ENCODE measurements at places on chromosomes 6 and 20. TPM values are rescaled to one million over a fixed set of nuclear protein-coding genes. Genes with fewer than 3 reads are reported as not detected.

CTCFL gene
- total RNA-seq: not detected

OSTM1 gene
- total RNA-seq: 42.5 TPM

RIPOR3 gene
- total RNA-seq: not detected

UST gene
- total RNA-seq: 14.0 TPM

SLA2 gene
- total RNA-seq: not detected

FBXO5 gene
- total RNA-seq: 38.7 TPM

Data from HT1080 (cell line).